Subcutaneous preadipocyte (primary cell): ENCODE measurements at places on chromosomes 5 and 9. TPM values are rescaled to one million over a fixed set of nuclear protein-coding genes. Genes with fewer than 3 reads are reported as not detected.

The PCDHA2 gene
- not detected in 2 replicates for total RNA-seq

The SMIM33 gene
- total RNA-seq, result not detected in 2 replicates

The FBP1 gene
- total RNA-seq, result not detected in 2 replicates

The LCN9 gene
- total RNA-seq, result not detected in 2 replicates

The IRX1 gene
- total RNA-seq, result 9.0 and 9.6 TPM in 2 replicates

The SPINK5 gene
- total RNA-seq, result not detected in 2 replicates

The HDHD3 gene
- total RNA-seq, result 4.3 and 7.3 TPM in 2 replicates

The PTGDS gene
- total RNA-seq, result 0.59 and 4.8 TPM in 2 replicates

The CRHBP gene
- 0.73 TPM in 1 of 2 replicates, not detected in the other for total RNA-seq

The NEUROG1 gene
- total RNA-seq, result not detected in 2 replicates

The TCF7 gene
- 8.1 and 20.9 TPM in 2 replicates for total RNA-seq

The AQP7 gene
- total RNA-seq, result 0.59 and 1.1 TPM in 2 replicates

The LCN1 gene
- not detected in 2 replicates for total RNA-seq

The LCN15 gene
- not detected in 2 replicates for total RNA-seq

The WDR31 gene
- 0.73 and 0.98 TPM in 2 replicates for total RNA-seq

The TMC1 gene
- total RNA-seq, result 0.37 and 0.59 TPM in 2 replicates

The ANKRD34B gene
- total RNA-seq, result not detected in 2 replicates

The SCGB3A2 gene
- not detected in 2 replicates for total RNA-seq

The ENHO gene
- total RNA-seq, result under 0.01 TPM in 1 of 2 replicates, not detected in the other

The ANXA6 gene
- total RNA-seq, result 345 and 356 TPM in 2 replicates

The LHX3 gene
- not detected in 2 replicates for total RNA-seq

The ST8SIA4 gene
- 0.37 and 0.78 TPM in 2 replicates for total RNA-seq

The LHX2 gene
- total RNA-seq, result not detected in 2 replicates

The CMYA5 gene
- 0.59 and 1.8 TPM in 2 replicates for total RNA-seq

The SPINK6 gene
- not detected in 2 replicates for total RNA-seq

The PCDHGB2 gene
- total RNA-seq, result 1.1 and 2.0 TPM in 2 replicates

The SAXO1 gene
- total RNA-seq, result not detected in 2 replicates

The RAB3C gene
- total RNA-seq, result not detected in 2 replicates

The FOXE1 gene
- total RNA-seq, result not detected in 2 replicates

The INSL6 gene
- total RNA-seq, result not detected in 2 replicates

The RORB gene
- 0.37 and 1.2 TPM in 2 replicates for total RNA-seq

The C9orf50 gene
- total RNA-seq, result not detected in 2 replicates

The BNC2 gene
- 47.5 and 50.3 TPM in 2 replicates for total RNA-seq

The SPINK4 gene
- total RNA-seq, result not detected in 2 replicates

The FOXD4L6 gene
- 0.20 and 0.37 TPM in 2 replicates for total RNA-seq

The DMRT3 gene
- total RNA-seq, result not detected in 2 replicates

The PCDHGB1 gene
- total RNA-seq, result 0.73 and 1.2 TPM in 2 replicates

The ANKRD31 gene
- under 0.01 and 0.20 TPM in 2 replicates for total RNA-seq

The MIER3 gene
- total RNA-seq, result 12.9 and 13.9 TPM in 2 replicates

The TAF11L10 gene
- not detected in 2 replicates for total RNA-seq

The ACOT12 gene
- total RNA-seq, result not detected in 2 replicates

The ELOVL7 gene
- total RNA-seq, result under 0.01 TPM in 2 replicates

The ARSI gene
- 2.0 and 2.2 TPM in 2 replicates for total RNA-seq

The PCDHGA10 gene
- 6.8 and 7.7 TPM in 2 replicates for total RNA-seq

The CCDC192 gene
- total RNA-seq, result not detected in 2 replicates

The IL7R gene
- total RNA-seq, result 0.37 and 6.1 TPM in 2 replicates

The STKLD1 gene
- under 0.01 and 1.4 TPM in 2 replicates for total RNA-seq

The TAF1L gene
- not detected in 2 replicates for total RNA-seq

The EPB41L4B gene
- total RNA-seq, result under 0.01 TPM in 2 replicates

The PCDHB12 gene
- total RNA-seq, result not detected in 2 replicates

The IGFBPL1 gene
- total RNA-seq, result 0.20 TPM in 1 of 2 replicates, not detected in the other

The TMEM215 gene
- not detected in 2 replicates for total RNA-seq
